Nucleus accumbens (tissue), 56 donors: ENCODE measurements at places on chromosomes 4 and X.

GRCh38 chr4:8922481-8922880 lies 50.8 kb upstream of the HMX1 start:
- no peak for DNase-seq

GRCh38 chrX:107734646-107735045 lies 40.9 kb downstream of the TSC22D3 start:
- DNase-seq = no peak

GRCh38 chr4:28354880-28355656 lies 1494.4 kb downstream of the STIM2 start:
- no peak for DNase-seq

DNA sequence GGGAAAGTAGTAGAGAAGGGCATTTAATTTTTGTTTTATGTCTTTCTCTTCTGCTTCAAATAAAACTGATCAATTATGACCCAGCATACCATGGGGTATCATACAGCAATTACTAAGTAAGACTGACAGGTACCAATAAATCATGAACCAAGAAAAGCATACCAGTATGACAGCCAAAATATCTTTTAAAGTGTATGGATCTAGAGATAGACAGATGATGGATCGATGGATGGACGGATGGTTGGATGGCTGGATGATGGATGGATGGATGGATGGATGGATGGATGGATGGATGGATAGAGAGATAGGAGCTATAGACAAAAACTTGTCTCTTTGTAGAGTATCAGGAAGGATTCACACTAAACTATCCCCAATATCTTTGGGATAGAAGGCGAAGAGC lies 1.4 kb downstream of the DDX60L start:
- no peak for DNase-seq

DNA sequence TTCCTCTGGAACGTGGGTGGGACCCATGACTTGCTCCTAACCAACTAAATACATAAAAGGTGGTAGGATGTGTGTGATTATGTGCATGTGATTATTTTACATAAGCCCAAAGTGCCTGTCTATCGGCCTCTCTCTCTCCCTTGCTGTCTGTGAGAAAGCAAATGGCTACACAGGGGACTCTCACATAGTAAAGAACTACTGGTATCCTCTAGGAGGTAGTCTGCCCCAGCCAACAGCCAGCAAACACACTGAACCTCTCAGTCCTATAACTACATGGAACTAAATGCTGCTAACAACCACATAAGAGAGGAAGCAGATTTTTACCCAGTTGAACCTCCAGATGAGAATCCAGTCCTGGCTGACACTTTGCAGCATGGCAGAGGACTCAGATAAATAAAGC lies 1249.4 kb downstream of the ADGRL3 start:
- DNase-seq = no peak

DNA sequence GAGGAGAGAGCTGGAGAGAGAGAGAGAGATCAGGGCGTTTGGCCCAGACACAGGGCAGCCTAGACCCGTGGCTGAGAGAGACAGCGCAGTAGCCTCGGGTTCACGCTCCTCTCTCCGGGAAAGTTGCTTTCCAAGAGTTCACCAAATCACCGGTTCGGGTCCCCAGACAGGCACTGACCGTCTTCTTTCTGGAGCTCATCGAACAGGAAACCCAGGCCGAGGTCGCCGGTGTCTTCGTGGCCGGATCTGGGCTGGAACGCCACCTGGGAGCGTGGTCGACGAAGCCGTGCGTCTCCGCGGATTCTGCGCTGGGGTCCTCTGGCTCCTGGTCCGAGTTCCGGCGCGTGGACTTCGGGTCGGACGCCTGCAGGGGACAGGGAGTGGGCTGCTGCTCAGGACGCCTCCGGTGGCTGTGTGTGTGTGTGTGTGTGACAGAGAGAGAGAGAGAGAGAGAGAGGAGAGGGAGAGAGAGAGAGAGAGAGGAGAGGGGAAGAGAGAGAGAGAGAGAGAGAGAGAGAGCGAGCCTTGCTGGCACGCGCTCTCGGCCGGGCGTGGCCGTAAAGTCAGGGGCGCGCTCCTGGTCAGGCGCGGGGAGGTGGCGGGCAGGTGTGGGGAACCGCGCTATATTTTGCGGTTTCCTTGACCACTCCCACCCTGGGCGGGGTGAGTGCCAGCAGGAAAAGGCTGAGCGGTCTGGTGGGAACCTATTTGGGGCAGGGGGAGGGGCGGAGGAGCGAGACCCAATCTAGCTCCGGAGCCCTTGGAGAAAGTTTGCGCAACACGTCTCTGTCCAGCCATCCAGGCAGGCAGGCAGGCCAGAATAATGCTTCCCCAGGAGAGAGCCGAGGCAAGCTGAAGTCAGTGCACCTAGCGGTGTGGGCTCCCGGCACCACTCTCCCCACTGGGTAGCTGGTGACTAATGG lies 62.1 kb downstream of the RHOXF2B start:
- DNase-seq = no peak

DNA sequence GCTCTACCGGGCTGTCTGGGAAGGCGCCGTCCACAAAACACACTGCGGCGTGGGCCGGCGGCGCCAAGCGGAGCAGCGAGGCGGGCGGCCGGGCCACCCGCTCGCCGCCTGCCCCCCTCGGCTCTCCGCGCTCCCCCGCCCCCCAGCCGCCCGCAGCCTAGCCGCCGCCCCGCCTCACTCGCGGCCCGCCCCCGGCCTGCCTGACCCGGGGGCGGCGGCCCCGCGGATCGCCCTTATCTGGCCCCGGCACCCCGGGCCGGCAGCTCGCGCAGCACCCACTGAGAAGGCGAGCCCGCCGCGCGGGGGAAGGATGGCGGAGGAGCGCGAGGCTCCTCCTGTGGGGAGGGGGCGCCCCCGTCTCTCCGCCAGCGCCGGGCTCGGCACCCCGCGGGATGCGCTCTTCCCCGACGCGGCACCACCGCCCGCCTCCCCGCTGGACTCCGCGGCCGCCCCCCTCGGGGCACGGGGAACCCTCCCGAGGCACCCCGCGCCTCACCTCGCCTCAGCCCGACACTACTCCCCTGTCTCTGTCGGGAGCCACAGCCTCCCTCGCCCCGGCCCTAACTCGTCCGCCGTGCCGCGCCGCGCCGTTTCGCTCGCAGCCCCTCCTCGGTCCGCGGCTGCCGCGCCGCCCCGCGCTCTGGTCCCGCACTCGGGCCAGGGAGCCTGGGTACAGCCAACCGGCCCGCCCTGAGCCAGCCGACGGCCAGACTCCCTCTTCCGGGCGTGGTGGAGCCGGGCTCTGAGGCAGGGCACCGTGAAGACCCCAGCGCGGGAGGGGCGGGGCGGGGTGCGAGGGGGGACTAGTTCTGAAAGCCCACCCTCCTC lies 566 bp downstream of the ATP11C start:
- peak; percentile 24 for DNase-seq

- DNase-seq = no peak
These were observed 60.0 kb upstream of the ARHGAP24 start for GRCh38 chr4:85414972-85415371.

GRCh38 chr4:15963576-15963975 lies 601 bp upstream of the FGFBP2 start:
- DNase-seq = no peak

DNA sequence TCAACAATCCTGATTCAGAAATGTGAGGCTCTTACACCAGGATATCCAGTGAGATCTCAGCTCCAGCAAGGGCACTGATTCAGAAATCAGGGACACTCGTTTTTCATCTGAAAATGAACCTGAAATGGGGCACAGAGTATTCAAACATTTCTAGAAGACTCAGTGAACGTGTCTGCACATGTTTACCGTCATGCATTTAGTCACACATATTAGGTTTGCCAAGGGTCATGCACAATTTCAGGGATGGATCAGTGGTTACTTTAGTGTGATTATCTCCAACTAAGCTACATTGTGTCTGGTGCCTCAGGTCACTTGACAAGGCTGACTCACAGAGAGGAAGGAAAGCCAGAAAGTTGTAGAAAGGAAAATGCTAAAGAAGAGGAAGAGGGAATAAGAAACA lies 33.6 kb upstream of the SPANXN2 start:
- DNase-seq = no peak

- DNase-seq = no peak
These were observed 374.2 kb upstream of the SMIM31 start for GRCh38 chr4:164379694-164380093.

DNA sequence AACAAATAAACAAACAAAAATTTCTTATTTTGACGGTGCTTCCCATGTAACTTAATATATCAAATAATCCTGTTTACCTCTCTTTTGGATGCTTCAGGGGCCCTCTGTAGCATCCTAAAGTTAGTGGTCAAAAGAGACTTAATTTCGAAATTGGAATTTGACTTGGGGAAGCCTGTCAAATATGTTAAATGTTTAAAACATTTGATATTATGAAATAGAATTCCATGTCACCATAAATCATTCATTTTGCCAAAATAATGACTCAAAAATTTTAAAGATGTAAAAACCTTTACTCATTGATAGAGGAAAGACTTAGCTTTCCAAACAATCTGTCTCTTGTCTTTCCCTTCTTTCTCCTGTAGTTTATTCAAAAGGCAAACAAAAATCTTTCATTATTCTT lies 20.6 kb upstream of the TEX13A start:
- DNase-seq = no peak

GRCh38 chr4:23290656-23291055 lies 597.9 kb downstream of the GBA3 start:
- no peak for DNase-seq

GRCh38 chr4:123821861-123822260 lies 425.3 kb downstream of the SPRY1 start:
- no peak for DNase-seq
